CD4-positive, alpha-beta T cell treated with Interleukin-21 for 1 hour (primary cell): ENCODE measurements at places on chromosomes 6 and 20.

DNA sequence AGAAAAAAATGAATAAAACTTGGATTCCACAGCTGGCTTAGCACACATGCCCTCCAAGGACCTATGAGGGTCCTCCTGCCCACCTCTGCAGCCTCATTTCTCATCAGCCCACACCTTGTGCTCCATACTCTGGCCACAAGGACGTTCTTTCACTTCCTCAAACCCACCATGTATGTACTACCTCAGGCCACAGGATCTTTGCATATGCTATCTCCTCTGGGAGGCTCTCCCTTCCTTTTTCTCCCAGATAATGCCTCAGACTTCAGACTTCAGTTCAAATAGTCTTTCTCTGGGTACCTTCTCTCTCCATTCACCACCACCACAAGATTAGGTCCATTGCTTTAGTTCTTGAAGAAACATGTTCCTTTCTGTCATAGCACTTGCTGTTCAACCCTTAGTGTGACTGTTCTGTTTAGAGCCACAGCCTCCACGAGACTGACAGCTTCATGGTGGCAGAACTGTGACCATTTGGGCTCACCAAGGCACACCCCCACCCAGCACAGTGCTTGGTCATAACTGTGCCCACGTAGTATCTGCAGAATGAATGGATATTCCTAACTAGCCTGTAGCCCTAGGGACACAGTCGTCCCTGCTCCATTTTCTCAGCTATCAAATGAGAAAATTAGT is 146.7 kb upstream of the LRFN2 start:
- no peak for DNase-seq

GRCh38 chr6:36347621-36348020 is 10.9 kb upstream of the BNIP5 start:
- no peak for DNase-seq

DNA sequence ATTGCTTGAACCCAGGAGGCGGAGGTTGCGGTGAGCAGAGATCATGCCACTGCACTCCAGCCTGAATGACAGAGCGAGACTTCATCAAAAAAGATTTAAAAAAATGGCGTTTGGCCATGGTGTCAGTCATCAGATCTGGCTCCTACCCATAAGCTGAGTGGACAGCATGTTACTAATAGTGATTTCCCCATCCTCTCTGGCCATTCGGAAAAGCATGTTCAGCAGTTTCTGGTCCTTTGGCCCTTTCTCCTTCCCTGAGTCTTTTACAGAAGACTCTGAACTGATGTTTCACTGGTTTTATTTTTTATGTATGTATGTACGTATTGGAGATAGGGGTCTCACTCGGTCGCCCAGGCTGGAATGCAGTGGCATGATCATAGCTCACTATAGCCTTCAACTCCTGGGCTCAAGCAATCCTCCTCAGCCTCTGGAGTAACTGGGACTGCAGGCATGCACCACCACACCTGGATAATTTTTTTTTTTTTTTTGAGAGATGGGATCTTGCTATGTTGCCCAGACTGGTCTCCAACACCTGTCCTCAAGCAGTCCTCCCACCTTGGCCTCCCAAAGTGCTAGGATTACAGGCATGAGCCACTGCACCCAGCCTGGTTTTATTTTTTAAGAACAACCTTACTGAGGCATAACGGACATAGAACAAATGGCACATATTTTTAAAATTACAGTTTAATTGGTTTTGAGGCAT is 84.2 kb upstream of the CNKSR3 start:
- no peak for DNase-seq

DNA sequence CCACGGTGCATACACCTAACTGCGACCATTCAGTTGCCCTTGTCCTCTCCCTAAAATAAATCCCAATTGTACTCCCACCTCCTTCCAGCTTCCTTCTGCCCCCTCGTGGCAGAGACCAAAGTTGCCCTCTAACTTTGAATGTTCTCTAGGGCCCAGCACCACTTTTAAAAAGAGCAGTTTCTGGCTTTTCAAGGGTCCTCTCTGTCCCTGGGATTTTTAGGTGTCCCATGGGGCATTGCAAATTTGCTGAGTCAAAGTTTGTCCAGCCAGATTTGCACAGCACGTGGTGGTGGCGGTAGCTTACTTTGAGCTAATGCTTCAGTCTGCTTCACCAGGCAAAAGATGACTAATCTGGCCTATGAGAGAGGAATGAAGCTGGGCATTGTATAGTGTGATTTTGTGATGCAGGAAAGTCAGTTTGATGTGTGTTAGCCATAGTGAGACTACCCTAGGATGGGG is 100.2 kb downstream of the PERP start:
- peak; percentile 23 for DNase-seq

GRCh38 chr20:49608752-49609670 is 41.1 kb upstream of the PTGIS start:
- DNase-seq: peak; percentile 72

DNA sequence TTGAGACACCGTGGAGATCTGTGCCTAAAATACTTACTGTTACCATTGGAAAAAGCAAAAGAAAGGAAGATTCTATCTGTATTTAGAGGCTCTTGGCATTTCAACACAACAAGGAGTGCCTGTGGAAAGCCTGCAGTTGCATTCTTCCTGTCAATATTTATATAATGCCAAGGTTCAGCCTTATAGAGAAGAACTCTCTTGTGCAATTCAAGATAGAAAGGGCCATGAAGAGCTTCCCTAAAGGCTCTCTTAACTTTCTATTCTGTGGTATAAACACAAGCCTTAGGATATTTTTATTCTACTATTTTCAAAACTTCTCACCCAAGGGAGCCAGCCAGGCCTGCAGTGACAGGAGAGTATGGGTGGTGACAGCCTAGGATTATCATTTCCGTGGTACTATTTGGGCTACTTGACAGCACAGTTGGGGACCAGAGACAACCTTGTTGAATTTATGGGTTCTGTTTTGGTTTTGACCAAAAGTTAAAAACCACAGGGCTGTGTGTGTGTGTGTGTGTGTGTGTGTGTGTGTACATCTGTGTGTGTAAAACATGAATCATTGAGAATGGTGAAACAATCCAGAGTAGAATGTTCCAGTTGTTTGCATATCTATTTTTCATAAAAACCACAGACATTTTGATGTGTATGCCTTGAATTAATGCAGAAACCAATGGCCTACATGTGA is 700.9 kb upstream of the SLC35B3 start:
- no peak for DNase-seq

DNA sequence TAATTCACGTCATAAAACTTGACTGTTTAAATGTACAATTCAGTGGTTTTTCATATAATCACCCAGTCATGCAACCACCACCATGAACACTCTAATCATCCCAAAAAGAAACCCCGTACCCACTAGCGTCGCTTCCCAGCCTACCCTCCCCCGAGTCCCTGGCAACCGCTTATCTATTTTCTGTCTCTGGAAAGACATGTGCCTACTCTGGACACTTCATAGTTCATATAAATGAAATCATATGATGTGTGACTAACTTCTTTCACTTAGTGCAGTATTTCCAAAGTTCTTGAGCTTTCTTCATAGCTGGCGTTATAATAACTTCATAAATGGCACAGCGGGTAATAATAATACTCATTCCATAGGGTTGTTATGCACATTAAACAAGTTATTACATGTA is 215.2 kb downstream of the MYLK4 start:
- no peak for DNase-seq
